ENCODE measurements at places on chromosomes 3 and 15. TPM values are rescaled to one million over a fixed set of nuclear protein-coding genes. Genes with fewer than 3 reads are reported as not detected.

TLR9 gene
- 0.61 TPM for total RNA-seq

GRCh38 chr15:31474059-31474868 is 147.6 kb downstream of the KLF13 start:
- DNase-seq: peak; percentile 52

TEX55 gene
- total RNA-seq: not detected

DNA sequence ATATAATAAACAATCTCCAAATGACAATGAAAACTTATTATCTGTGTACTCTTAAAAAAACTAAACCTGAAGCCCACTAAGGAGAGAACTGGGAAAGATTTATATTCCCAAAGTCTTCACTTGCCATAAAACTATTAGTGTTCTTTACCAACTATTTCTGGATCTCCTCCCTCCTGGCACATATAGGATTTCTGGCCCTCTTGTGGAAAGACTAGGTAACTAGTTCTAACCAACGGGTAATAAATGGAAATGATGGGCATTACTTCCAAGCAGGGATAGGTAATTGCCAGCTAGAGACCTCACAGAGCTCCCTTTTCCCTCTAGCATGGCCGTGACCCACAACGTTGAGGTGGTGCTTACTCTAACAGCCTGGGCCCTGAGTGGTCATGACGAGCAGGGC is 110.1 kb downstream of the DNAH12 start:
- no peak for DNase-seq

TRIM42 gene
- total RNA-seq: not detected

GRCh38 chr3:133236901-133237300 is 163.0 kb upstream of the BFSP2 start:
- no peak for DNase-seq

GRCh38 chr3:156300929-156301840 is 180.8 kb downstream of the KCNAB1 start:
- no peak for DNase-seq

DNA sequence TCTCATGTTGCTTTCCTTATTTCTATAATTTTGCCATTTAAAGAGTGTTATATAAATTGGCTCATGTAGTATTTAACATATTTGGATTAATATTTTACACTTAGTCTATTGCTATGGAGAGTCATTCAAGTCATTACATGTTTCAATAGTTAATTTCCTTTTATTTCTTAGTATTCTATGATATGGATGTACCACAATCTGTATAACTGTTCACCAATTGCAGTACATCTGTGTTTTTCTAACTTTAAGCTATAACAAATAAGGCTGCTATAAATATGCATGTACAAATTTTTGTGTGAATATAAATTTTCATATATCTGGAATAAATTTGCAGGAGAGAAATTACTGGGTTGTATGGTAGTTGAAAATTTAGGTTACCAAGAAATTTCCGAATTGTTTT is 993.4 kb downstream of the NAALADL2 start:
- no peak for DNase-seq

- no peak for DNase-seq
These were observed 119.2 kb downstream of the FHIT start for GRCh38 chr3:61132062-61132461.

- no peak for DNase-seq
These were observed 21.1 kb upstream of the IQCF6 start for GRCh38 chr3:51799879-51800749.
